Right atrium auricular region (tissue), 2 donors: ENCODE measurements at places on chromosomes 16 and 17. TPM values are rescaled to one million over a fixed set of nuclear protein-coding genes. Genes with fewer than 3 reads are reported as not detected.

DNA sequence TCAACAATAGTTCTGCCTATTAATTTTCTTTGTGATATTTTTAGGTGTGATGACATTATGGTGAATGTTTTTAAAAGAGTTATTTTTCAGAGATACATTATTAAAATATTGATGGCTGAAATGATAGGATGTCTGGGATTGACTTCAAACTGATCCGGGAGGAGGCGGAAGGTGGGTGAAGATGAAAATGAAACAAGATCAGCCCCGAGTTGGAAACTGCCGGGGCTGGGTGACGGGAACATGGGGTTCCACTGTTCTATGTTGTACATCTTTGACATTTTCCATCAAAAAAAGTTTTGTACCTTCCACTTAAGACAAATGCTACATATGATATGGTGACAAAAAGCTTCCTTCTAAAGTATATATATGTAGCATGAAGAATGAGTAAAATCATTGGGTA lies 336.9 kb downstream of the XYLT1 start:
- H3K36me3 ChIP-seq: peaks cover 55% of the 10 kb centered on the region
- H3K4me1 ChIP-seq: no peaks in the 10 kb centered on the region
- no peak overlapping the region for H3K4me3 ChIP-seq
- H3K27me3 ChIP-seq: no peaks in the 10 kb centered on the region
- no peak overlapping the region for H3K27ac ChIP-seq
- DNase-seq: no peak

GRCh38 chr16:19809693-19810092 lies 75.0 kb downstream of the GPRC5B start:
- no peaks in the 10 kb centered on the region for H3K36me3 ChIP-seq
- H3K27ac ChIP-seq: no peak overlapping the region
- DNase-seq: no peak
- no peak overlapping the region for H3K4me3 ChIP-seq
- no peaks in the 10 kb centered on the region for H3K4me1 ChIP-seq
- H3K27me3 ChIP-seq: no peaks in the 10 kb centered on the region

GRCh38 chr16:48421741-48422140 lies 36.5 kb upstream of the SIAH1 start:
- H3K36me3 ChIP-seq: no peaks in the 10 kb centered on the region
- H3K4me3 ChIP-seq: no peak overlapping the region
- H3K27ac ChIP-seq: no peak overlapping the region
- DNase-seq: no peak
- no peaks in the 10 kb centered on the region for H3K27me3 ChIP-seq

GRCh38 chr16:78750611-78751010 lies 651.2 kb downstream of the WWOX start:
- H3K4me1 ChIP-seq: no peaks in the 10 kb centered on the region
- no peaks in the 10 kb centered on the region for H3K27me3 ChIP-seq
- H3K4me3 ChIP-seq: no peak overlapping the region
- H3K36me3 ChIP-seq: no peaks in the 10 kb centered on the region
- no peak for DNase-seq
- H3K27ac ChIP-seq: no peak overlapping the region

Gene WNT9B
- total RNA-seq: 2.4 TPM

- no peaks in the 10 kb centered on the region for H3K36me3 ChIP-seq
- H3K4me1 ChIP-seq: no peaks in the 10 kb centered on the region
- H3K4me3 ChIP-seq: no peak overlapping the region
- no peak overlapping the region for H3K27ac ChIP-seq
Observed at GRCh38 chr16:24074574-24074973, 181.6 kb upstream of the CACNG3 start.

GRCh38 chr16:89697161-89697615 lies 4.3 kb downstream of the SPATA2L start:
- peaks cover 24% of the 10 kb centered on the region for H3K4me1 ChIP-seq
- no peak for DNase-seq
- H3K27ac ChIP-seq: no peak overlapping the region
- H3K36me3 ChIP-seq: peaks cover 12% of the 10 kb centered on the region
- H3K27me3 ChIP-seq: no peaks in the 10 kb centered on the region

Gene SMYD4
- total RNA-seq: 6.2 TPM

Gene NPTX1
- total RNA-seq: not detected

Gene EVPLL
- total RNA-seq: not detected

- no peaks in the 10 kb centered on the region for H3K27me3 ChIP-seq
- H3K27ac ChIP-seq: no peak overlapping the region
- no peak overlapping the region for H3K4me3 ChIP-seq
- H3K36me3 ChIP-seq: peaks cover 4% of the 10 kb centered on the region
- no peaks in the 10 kb centered on the region for H3K4me1 ChIP-seq
Observed at GRCh38 chr16:84911486-84912216, 91.9 kb downstream of the CRISPLD2 start.

Gene CCL16
- total RNA-seq: not detected

DNA sequence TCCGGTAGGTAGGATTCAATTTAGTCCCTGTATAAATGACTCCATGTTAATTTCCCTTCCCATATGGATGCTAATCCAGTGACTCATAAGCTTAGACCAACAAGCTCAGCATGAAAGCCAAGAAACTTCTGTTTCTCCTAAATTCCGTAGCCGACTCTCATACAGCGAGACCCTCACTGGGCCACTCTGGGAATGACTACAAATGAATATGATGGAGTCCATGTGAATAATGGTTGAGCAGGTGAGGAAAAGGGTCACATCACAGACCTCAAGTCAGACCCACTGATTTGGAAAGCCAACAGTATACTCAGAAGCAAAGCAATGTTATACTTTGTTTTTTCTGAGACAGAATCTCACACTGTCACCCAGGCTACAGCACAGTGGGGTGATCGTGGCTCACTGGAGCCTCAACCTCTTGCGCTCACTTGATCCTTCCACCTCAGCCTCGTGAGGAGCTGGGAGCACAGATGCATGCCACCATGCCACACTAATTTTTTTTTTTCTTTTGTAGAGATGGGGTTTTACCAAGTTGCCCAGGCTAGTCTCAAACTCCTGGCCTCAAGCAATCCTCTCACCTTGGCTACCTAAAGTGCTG lies 14.6 kb downstream of the RSL1D1 start:
- no peak overlapping the region for H3K27ac ChIP-seq
- no peaks in the 10 kb centered on the region for H3K4me1 ChIP-seq
- no peaks in the 10 kb centered on the region for H3K27me3 ChIP-seq
- DNase-seq: no peak
- peaks cover 57% of the 10 kb centered on the region for H3K36me3 ChIP-seq

DNA sequence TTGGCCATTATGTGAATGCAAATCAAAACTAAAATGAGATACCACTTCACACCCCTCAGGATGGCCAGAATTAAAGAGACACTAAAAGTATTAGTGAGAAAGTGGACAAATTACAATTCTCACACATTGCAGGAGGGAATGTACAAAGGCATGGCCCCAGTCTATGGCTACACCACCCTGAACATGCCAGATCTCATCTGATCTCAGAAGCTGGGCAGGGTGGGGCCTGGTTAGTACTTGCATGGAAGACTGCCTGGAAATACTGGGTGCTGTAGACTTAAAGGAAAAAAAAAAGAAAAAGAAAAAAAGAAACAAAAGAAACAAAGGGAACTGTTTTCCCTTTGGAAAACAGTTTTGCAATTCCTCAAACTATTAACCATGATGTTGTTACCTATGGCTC lies 97.0 kb upstream of the RBL2 start:
- H3K36me3 ChIP-seq: no peaks in the 10 kb centered on the region
- no peaks in the 10 kb centered on the region for H3K4me1 ChIP-seq
- H3K27ac ChIP-seq: no peak overlapping the region
- DNase-seq: no peak
- no peaks in the 10 kb centered on the region for H3K27me3 ChIP-seq

Gene C17orf107
- 4.2 TPM for total RNA-seq

DNA sequence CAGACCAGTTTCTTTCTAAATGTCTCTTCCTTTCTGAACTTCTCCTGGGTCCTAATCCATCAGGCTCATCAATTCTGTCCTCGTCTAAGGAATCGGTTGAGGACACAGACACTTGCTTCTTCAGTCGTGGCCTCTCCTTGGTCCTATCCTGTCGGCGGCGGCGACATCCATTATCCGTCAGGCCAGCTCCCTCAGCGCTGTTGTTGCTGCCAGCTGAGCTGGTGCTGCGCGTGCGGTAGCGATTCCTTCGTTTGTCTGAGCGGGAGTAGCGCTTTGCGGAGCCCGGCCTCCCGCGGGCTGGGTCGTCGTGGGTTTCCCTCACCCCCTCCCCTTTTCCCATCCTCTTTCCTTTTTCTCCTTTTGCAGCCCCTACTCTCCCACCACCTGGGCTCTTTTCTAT lies 3.8 kb downstream of the SMG6 start:
- H3K4me1 ChIP-seq: no peaks in the 10 kb centered on the region
- H3K27ac ChIP-seq: no peak overlapping the region
- no peaks in the 10 kb centered on the region for H3K27me3 ChIP-seq
- H3K4me3 ChIP-seq: no peak overlapping the region
- H3K36me3 ChIP-seq: peaks cover 33% of the 10 kb centered on the region
- no peak for DNase-seq

GRCh38 chr17:38751808-38752307 lies 683 bp upstream of the PSMB3 start:
- peak overlapping the region; percentile 78 for H3K4me3 ChIP-seq
- DNase-seq: peak; percentile 89
- peaks cover 20% of the 10 kb centered on the region for H3K36me3 ChIP-seq

DNA sequence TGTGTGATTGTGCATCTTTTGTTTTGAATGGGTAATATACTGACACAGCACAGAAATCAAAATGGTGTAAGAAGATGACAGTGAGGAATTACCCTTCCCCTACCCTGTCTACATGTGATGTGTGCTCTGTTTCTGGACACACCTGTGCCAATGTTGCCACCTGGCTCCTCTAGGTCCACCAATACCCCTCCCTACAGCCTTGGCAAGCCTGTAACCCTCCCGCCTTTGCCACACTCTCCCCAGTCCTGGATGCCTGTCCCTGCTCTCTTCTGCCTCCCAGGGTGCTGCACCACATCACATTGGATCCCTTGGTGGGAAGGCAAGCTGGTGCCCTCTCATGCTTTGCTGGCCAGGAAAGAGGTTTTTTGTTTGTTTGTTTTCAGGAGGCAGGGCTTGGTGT lies 289.5 kb upstream of the N4BP1 start:
- no peaks in the 10 kb centered on the region for H3K27me3 ChIP-seq
- H3K36me3 ChIP-seq: no peaks in the 10 kb centered on the region
- H3K4me1 ChIP-seq: no peaks in the 10 kb centered on the region
- no peak for DNase-seq

- no peaks in the 10 kb centered on the region for H3K36me3 ChIP-seq
- H3K27me3 ChIP-seq: no peaks in the 10 kb centered on the region
- DNase-seq: no peak
- H3K4me3 ChIP-seq: no peak overlapping the region
- H3K4me1 ChIP-seq: peaks cover 16% of the 10 kb centered on the region
Observed at GRCh38 chr16:64469906-64470702, 651.8 kb downstream of the CDH11 start.

GRCh38 chr17:732067-732901 lies at the start of gene TLCD3A:
Gene TLCD3A (plus strand): TSS chr17:732596. CDS start chr17:732648, 52 bp downstream.
- no peaks in the 10 kb centered on the region for H3K27me3 ChIP-seq
- H3K36me3 ChIP-seq: no peaks in the 10 kb centered on the region
- H3K4me1 ChIP-seq: no peaks in the 10 kb centered on the region
- H3K27ac ChIP-seq: peak within 1 kb of the TSS; percentile 76
- no peak for DNase-seq

GRCh38 chr16:51095890-51096626 lies 55.0 kb downstream of the SALL1 start:
- H3K27me3 ChIP-seq: no peaks in the 10 kb centered on the region
- H3K27ac ChIP-seq: no peak overlapping the region
- no peak for DNase-seq
- H3K4me3 ChIP-seq: no peak overlapping the region
- H3K4me1 ChIP-seq: no peaks in the 10 kb centered on the region

Gene ITGAD
- not detected for total RNA-seq

- peaks cover 30% of the 10 kb centered on the region for H3K4me1 ChIP-seq
- no peaks in the 10 kb centered on the region for H3K36me3 ChIP-seq
- no peak for DNase-seq
- H3K4me3 ChIP-seq: peak overlapping the region; percentile 79
- peak overlapping the region; percentile 98 for H3K27ac ChIP-seq
Observed at GRCh38 chr16:81004646-81005353, 1.9 kb downstream of the CMC2 start.

- peak overlapping the region; percentile 93 for H3K27ac ChIP-seq
- DNase-seq: no peak
- H3K27me3 ChIP-seq: no peaks in the 10 kb centered on the region
- H3K4me3 ChIP-seq: no peak overlapping the region
Observed at GRCh38 chr17:81866440-81867169, 4.5 kb downstream of the ARHGDIA start.

DNA sequence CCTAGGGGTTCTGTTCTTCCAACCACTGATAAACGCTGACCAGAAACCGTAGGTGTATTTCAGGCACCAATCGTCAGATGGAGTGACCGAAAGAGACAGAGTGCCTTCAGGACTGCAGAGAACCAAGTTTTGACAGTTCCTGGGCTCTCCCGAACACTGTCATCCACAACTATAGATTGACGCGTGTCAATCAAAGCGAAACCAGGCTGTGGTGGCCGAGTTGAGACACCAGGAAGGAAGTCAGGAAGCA lies 11.9 kb upstream of the AURKB start:
- peaks cover 16% of the 10 kb centered on the region for H3K4me1 ChIP-seq
- H3K27me3 ChIP-seq: no peaks in the 10 kb centered on the region
- no peak for DNase-seq
- H3K27ac ChIP-seq: peak overlapping the region; percentile 99

GRCh38 chr17:73465953-73466230 lies 154.1 kb upstream of the CDC42EP4 start:
- H3K4me3 ChIP-seq: no peak overlapping the region
- H3K27me3 ChIP-seq: no peaks in the 10 kb centered on the region
- no peak for DNase-seq
- no peaks in the 10 kb centered on the region for H3K4me1 ChIP-seq
- no peak overlapping the region for H3K27ac ChIP-seq
- H3K36me3 ChIP-seq: no peaks in the 10 kb centered on the region

Gene LGALS9B
- not detected for total RNA-seq

DNA sequence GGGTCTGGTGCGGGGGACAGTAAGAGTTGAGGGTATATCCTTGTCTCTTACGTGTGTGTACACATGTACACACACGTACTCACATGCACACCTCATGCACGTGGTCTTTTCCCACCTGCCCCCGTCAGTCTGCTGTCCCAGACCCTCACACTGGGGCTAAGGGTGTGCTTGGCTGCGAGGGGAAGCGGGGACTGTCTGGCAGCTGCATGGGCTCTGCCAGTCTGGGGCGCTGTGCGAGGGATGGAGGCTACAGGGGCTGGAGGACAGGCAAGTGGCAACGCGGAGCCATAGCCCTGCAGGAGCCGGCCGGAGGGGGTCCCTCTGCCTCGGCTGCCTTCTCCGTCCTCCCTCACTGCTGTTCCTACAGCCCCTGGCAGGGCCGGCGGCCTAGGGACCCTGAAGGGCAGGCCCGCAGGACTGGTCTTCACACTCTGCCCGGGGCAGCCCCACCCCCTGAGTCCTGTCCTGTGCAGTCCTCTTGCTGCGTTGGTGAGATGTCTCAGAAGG lies 20.8 kb upstream of the SLC38A10 start:
- no peak overlapping the region for H3K27ac ChIP-seq
- no peak overlapping the region for H3K4me3 ChIP-seq
- no peaks in the 10 kb centered on the region for H3K4me1 ChIP-seq
- DNase-seq: no peak

Gene IL17C
- total RNA-seq: not detected

GRCh38 chr17:63399856-63400255 lies 46.2 kb downstream of the CYB561 start:
- H3K27ac ChIP-seq: peak overlapping the region; percentile 60
- peak; percentile 89 for DNase-seq
- H3K4me3 ChIP-seq: no peak overlapping the region
- H3K27me3 ChIP-seq: no peaks in the 10 kb centered on the region
